Hepatocyte (in vitro differentiated cells): ENCODE measurements at places on chromosomes 5 and 9. TPM values are rescaled to one million over a fixed set of nuclear protein-coding genes. Genes with fewer than 3 reads are reported as not detected.

Gene SHISAL2B
- polyA plus RNA-seq, result 0.56 TPM in 1 of 2 replicates, not detected in the other

Gene OR1J2
- not detected in 2 replicates for polyA plus RNA-seq

GRCh38 chr9:4786599-4786998, 6.1 kb upstream of the RCL1 start:
- DNase-seq, result no peak

GRCh38 chr5:141077826-141078225, 16.6 kb upstream of the PCDHB2 start:
- no peak for DNase-seq

DNA sequence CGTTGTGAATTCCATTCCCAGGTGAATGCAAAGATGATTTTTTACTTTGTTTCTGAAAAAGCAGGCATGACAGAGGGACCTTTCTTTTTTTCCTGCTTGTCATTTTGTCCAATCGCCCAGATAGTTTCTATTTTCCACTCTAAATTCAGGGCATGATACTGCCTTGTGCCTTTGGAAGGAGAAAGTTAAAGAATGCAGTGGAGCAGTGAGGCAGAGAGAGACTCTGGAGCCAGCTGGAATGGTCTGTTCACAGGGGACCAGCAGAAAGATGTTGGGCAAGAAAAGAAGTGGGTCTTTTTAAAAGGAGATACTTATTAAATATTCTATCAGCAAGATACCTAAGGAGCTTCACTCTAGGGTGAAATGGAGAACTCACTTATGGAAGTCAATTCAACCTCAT, 532.3 kb downstream of the BRINP1 start:
- no peak for DNase-seq

DNA sequence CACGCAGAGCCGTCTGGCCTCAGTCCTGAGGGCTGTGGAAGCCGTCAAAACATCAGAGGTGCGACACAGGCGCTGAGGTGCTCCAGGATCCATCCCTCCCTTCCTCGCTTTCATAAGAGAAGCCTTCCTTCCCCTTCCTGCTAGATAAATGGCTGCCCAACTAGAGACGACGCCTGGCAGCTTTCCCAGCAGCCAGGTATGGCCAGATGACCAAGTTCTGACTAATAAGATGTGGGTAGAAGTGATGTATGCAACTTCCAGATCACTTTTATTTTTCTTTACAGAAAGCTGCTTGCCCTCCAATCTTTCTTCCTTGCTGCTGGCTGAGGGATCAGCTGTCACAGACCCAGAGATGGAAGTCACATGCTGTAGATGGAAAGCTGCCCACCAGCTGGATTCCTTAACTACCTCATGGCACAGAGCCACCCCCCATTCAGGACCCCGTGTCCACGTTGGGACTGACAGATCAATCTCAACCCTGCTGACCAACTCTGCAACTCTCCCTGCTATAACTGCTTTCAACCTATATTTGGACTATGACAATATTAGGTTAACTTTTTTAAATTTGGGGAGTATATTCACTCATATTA, 8.8 kb downstream of the MAPK9 start:
- DNase-seq, result no peak

DNA sequence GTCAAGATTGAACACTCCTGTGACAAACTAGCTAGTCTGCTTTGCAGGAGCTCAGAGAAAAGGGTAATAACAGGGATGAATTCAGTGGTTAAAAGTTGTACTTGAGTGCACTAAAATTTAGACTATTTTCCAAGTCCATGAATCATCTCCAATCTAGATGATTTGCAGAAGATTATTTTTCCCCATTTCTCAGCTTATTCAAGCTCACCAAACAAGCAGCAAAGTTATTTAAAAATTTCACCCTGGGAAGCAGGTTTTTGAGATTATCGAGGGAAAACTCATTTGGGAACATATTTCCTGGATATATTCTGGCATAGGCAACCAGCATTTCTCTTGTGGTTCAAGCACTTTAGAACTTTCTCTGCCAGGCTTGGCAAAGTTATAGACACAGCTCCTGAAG, 311.4 kb downstream of the TLE1 start:
- no peak for DNase-seq

DNA sequence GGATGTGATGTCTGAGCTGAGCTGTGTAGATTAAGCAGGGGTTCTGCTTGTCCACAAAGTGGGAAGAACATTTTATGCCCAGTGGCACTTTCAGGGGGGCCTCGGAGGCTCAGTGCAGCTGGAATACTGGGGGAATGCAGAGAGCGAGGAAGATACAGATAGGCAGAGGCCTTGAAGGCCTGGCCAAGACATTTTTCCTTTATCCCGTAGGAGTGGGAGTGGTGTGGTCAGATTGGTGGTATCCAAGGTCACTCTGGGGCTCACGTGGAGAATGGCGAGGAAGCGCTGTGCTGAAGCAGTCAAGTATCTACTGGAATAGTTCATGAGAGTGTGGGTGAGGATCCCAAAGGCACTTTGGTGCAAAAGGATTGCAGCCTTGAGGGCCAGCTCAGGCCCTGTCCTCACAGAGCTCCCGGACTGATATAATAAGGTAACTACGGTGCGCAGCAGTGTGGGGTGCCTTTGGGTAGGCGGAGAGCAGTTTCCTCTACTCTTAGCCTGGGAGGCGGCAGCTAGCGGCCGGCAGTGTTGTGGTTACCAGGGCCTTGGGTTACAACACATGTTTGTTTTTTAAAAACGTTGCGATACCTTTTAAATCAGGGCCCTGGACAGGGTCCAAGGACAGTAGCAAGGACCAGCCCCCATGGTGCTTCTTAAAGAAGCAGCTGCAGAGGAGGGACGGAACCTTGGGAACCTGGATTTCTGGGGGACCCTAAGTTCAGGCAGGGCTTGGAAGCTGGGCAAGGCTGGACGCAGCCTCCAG, 10.8 kb upstream of the CCDC69 start:
- DNase-seq, result peak; percentile 78
